ENCODE measurements at places on chromosomes 1 and 21. TPM values are rescaled to one million over a fixed set of nuclear protein-coding genes. Genes with fewer than 3 reads are reported as not detected.

The IGSF3 gene
- total RNA-seq: 1.1 TPM

The TGFB2 gene
- 15.2 TPM for total RNA-seq

The ATP6V1G3 gene
- total RNA-seq: not detected

The TOR1AIP1 gene
- total RNA-seq: 56.0 TPM

All from placental pericyte (primary cell).